ENCODE measurements at places on chromosomes 3 and 15.

GRCh38 chr3:137709011-137709601 is 55.0 kb upstream of the SOX14 start:
- DNase-seq = no peak

DNA sequence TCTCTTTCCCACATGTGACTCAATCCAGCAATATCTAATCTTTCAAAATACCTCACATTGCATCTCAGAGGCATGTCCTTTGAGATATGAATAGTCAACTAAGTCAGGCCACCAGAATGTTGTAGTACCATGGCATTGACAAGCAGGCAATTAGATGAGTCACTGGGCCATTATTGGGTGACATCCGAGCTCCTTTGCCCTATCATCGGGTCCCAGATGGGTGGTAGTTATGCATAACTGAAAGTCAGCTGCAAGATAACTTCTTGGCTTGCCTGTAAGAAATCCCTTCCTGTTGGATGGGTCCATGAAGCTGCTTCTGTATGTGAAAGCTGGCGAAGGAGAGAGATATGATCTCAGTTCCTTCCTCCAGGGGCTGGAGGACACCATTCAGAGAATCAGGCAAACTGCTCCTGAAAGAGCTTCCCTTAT is 32.8 kb downstream of the ARRDC4 start:
- no peak for DNase-seq

- no peak for DNase-seq
These were observed 15.0 kb downstream of the BHLHE40 start for GRCh38 chr3:4994144-4994730.

DNA sequence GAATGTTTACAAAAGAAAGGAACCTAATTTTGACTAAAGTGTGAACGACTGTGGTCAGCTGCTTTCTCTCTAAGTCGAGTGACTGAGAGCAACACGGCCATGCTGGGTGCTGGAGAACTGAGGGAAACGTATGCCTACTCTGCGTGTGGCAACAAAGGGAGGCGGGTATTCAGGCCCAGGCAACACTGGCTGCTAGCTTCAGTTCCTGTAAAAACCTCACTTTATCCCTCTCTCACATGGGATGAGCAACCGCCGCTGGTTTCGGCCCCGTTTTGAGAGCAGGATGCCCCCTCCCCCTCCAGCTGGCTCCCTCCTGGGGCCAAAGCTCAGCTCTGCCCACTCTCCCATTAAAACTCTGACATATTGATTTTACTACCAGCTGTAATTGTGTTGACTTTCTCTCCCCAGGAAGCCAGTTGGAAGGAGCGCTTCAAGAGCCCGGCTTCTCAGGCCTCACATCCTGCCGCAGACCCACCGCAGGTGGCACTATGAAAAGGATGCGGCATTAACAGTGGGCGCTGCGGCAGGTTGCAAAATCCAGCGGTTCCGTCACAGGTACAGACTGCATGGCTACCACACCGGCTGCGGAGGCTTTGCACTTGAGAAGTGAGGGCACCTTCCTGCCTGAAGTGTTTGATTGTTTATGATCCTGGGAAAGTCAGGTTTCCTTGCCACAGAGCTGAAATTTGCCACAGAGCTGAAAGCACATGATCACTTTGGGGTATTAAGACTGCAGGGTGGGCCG is 12.7 kb downstream of the PLXND1 start:
- DNase-seq = peak; percentile 47

DNA sequence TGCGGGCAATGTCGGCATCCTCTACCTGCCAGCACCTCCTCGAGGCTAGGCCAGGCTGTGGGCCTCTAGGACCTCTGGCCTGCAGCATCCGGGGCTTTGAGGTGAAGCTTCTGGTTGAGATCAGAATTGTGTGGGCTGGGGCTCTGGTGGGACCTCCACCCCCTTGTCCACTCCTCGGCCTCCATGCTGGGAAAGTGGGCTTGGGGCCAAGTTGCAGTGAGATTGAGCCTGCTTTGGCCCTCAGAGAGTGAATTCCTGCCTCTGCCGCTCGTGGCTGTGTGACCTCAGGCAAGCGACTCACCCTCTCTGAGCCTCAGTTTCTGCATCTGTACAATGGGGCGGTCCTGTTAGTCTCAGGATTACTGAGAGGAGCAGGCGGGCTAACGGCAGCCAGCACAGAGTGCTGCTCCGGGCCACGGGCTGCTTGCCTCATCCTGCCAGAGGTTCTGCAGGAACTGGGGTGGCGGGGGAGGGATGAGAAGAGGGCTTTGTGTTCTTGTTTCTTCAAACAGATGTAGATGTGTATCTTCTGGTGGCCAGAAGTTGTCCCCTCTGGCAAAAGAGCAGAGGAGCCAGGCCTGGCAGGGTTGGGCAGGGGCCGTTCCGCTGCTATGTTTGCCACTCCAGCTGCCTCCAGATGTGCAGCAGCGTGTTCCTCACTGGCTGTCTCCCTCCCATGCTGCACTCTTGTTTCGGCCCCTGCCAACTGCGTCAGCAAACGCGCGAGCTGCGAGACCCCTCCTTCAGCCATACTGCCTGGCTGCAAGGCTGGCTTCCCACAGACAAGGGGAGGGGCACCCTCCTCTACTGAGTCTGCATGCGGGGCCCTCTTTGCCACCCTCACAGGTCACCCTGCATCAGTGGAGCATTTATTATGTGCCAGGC is 33.7 kb downstream of the FBLN2 start:
- DNase-seq = no peak

- DNase-seq = no peak
These were observed 16.4 kb upstream of the SKIC8 start for GRCh38 chr15:78315686-78316282.

- no peak for DNase-seq
These were observed 106.6 kb downstream of the LSAMP start for GRCh38 chr3:116338713-116339112.

DNA sequence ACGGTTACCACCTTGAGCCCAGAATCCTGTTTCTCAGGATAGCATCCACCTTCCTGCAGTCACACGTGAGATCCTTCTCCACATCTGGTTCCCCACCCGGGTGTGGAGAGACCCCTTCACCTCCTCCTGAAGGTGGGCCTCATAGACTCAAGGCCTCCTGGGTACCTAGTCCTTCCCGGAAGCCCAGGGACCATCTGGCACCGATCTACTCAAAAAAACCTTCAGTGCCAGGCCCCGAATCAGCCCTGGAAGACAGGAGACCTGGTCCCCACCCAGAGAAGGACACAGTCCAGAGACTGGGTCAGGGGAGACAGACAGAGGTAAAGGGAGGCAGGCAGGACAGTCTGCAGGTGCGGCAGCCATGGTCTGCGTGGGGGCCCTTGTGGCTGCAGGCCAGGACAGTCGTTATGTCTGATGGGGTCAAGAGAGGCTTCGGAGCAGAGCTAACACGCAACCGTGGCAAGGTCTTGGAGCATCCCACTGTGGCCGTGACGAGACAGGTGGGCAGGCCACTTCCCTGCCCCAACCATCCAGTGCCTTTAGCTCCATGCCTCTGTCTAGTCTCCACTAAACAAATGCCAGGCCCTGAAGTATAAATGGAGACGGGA is 112.2 kb upstream of the ABHD17C start:
- DNase-seq = no peak

- no peak for DNase-seq
These were observed 147.0 kb upstream of the NR2F2 start for GRCh38 chr15:96183514-96183850.

DNA sequence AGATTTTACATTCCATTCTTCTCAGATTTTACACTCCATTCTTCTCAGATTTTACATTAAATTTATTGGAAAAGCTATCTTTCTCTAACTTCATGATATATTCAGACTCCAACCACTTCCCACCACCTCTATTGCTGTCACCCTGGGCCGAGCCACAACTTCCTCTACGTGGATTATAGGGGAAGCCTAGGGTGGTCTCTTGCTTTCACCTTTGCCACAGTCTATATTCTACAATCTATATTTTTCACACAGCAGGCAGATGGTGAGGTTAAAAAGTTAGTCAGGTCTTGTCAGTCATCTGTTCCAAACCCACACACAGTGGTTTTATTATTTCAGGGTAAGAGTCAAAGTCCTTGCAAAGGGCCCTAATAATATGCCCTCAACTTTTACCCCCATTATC is 370.8 kb upstream of the SUCLG2 start:
- DNase-seq = no peak

GRCh38 chr15:36498916-36499315 is 80.5 kb upstream of the CDIN1 start:
- no peak for DNase-seq

- DNase-seq = no peak
These were observed 55.8 kb downstream of the LPP start for GRCh38 chr3:188209740-188210139.

- DNase-seq = no peak
These were observed 127.7 kb upstream of the IQSEC1 start for GRCh38 chr3:13200946-13201345.

DNA sequence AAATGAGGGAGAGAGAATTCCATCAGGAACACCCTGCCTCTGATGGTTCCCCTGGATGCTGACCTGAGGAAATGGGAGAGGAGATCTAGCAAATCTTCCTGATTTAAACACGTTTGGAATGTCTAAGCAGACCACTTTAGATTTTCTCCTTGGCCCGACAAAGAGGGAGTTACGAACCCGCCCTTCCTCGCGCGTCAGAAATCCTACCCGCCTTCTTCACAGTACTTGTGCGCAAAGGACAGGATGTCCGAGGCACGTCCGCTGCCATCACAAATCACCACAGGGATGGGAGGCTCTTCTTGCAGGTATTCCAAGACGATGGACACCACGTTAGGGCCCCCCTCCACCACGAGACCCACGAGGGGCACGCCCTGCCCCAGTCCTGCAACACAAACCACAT is 38.6 kb downstream of the TRPM1 start:
- DNase-seq = no peak

DNA sequence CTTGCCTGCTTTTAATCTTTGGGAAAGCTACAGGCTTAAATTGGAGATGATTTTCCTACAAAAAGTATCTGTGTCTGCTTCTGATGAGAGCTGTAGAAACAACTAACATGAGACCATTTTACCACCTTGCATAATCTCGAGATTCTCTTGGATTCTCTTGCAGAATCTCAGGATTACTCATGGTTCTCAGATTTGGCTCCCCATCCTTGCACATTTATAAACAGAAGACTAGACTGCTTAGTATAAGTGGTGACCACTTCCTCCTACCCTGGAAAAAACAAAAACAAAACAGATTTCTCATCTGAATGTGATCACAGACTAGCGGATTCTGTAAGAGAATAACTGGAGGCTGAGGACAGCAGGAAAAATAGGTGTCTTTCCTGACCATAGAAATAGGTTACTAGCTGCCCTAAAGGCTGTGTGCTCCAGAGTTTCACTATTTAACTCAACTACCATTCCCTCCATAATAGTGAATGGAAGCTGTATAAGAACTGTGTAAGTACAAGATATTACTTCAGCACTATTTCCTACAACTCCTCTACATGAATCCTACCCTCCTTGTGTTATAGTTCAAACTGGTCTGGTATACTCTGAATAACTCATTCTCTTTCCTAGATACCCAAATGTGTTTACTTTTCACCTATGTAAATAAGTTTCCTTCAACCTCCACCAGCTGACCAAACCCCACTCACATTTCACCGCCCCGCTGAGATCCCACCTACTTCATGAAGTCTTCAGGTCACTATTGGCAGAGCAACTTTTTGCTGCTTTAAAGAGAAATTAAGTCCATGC is 122.2 kb upstream of the C2CD4B start:
- no peak for DNase-seq

DNA sequence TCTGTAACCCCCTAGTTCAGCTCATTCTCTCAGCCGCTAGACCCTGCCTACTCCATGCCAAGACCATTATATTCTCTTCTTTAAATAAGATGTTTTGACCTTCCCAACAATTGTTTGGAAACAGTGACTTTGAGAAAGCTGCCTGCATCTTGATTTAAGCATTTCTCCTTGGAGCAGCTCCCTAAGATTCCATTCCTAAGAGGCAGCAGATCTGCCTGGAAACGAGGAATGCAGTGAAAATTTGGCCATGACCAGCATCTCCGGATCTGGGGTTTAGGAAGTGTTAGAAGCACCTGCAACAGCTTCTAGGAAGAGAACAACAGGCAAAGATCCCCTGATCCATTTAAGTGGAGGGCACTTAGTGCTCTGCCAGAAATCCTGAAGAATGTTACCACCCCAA is 235.7 kb downstream of the NTRK3 start:
- DNase-seq = no peak

DNA sequence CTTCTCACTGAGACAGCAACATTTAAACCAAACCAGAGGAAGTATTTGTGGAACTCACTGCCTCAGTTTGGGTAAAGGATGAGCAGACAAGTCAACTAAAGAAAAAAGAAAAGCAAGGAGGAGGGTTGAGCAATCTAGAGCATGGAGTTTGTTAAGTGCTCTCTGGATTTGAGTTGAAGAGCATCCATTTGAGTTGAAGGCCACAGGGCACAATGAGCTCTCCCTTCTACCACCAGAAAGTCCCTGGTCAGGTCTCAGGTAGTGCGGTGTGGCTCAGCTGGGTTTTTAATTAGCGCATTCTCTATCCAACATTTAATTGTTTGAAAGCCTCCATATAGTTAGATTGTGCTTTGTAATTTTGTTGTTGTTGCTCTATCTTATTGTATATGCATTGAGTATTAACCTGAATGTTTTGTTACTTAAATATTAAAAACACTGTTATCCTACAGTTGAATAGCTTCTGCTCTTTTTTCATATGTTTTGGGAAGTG is 23.3 kb downstream of the CLDN18 start:
- DNase-seq = no peak

- DNase-seq = no peak
These were observed 213.8 kb upstream of the CBLB start for GRCh38 chr3:106082616-106083015.

DNA sequence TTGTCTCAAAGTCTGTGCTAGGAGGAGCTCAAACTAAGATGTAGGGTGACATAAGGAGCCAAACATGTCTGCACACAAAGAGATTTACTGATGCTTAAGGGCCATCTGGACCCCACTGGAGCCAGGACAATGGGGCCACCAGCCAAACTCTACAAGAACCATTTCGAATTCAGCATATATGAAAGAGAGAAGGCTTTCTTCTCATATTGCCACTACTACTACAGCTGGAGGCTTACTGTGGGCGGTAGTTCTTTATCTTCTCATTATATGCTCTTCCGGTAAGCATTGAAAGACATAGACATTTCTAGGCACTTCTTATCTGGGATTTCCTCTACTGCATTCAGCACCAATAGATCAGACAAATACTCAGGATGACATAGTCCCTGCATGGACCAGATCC is 404.4 kb upstream of the PROK2 start:
- DNase-seq = no peak

DNA sequence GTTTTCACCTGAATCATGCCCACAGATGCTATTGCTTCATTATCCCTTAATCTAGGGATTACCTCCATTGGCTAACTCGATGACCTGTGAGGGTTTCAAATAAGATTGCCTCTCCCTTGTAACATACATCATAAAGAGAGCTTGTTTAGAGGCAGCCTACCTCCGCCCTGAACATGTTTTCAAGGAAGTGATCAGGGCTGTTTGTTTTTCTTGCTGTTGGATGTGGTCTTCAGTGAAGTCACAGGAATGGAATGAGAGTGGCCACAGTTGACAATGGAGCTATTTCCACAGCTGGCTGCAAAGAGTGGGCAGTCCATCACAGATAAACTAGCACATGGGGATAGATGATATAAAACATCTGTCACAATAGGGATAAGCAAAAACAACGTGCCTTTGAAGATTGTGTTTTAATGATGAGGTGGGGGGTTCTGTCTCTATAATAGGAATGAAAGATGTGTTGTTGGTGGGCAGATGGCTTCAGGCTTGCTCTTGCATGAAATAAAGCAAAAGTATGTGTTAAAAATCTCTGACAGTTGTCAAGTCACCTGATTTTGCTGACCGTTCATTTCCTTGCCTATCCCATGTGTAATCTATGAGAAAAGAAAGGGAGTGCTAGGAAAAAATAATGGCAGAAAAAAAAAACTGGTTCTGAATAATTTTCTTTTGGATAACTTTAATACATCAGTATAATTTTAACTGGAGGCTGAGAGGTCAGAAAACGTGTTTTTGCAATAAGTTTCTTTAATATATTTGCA is 642.3 kb downstream of the RBMS3 start:
- no peak for DNase-seq
